ENCODE measurements at places on chromosomes 16 and 17.

DNA sequence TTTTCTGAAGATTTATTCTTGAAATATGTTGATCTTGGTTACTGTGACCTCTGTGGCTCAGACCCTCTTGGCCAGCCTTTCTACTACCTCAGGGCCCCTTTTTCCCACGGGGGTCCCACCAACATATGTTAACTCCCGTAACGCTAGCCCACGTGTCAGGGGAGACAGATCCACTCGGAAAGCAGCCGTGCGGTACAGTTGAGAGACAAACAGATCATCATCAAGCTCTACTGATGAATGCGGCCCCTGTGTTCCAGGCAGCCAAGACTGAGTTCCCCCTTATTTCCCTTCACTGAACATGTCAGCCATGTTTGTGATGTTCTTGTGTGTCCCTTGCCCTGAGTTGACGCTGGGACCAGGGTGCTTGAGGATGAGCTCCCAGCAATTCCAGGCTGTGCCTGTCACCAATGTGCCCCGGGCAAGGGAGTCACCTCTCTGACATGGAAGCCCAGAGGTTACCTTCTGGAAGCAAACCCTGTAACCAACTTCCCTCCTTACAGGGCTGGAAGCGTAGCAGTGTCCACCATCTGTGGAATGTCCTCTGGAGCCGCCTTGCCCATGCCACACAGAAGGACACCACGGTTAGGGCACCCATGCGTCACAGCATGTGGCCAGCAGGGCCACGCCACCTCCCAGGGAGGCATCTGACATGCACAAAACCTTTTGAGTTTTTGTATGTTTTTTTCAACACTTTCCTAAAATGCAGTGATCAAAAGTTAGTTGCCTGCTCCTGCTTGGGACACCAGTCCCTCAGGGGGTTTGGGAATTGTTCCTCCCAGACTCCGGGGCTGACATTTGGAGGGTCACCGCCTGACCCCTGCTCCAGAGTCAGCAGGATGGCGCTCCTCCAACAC lies 193.7 kb upstream of the CHMP6 start:
- no peak for DNase-seq

DNA sequence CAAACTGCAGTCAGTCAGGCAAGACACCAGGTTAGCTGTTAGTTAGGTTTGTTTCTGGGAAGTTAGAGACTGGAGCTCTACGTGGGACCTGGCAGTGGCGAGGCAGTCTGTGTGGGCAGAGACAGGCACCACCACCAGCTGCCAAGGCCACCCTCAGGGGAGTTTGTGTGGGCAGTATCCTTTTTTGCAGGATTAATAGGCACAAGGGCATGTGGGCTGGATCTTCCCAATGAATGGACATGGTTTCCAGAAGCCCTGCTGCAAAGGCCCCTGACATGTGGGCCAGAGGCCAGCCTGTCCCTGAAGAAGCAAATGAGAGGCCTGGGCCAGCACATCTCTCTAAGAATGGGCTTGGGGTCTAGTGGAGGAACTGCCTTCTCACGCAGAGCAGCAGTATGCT lies 19.2 kb upstream of the SREBF1 start:
- no peak for DNase-seq

GRCh38 chr17:6800422-6801027 lies 24.5 kb downstream of the FBXO39 start:
- no peak for DNase-seq

DNA sequence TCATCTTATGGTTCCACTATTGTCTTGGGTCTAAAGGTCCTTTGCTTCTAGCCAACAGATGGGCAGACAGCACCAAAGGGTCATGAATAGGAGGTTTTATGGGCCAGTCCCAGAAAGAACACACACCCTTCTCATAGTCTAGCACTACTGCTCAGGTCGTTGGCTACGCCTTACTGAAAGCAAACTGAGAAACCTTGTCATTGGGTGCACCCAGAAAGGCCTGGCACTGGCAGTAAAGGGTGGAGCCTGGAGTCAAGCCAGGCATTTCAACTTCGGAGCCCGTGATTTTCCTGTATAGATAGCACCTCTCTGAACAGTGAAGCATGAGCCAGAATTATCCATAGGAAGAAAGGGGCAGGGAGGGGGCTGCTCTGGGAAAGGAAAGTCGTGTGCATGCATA lies 74.9 kb downstream of the VAT1L start:
- DNase-seq = peak; percentile 4

GRCh38 chr17:69524854-69525253 lies 110.4 kb downstream of the MAP2K6 start:
- no peak for DNase-seq

GRCh38 chr17:15480204-15480603 lies 12.8 kb upstream of the CDRT4 start:
- no peak for DNase-seq

GRCh38 chr16:56277075-56277474 lies 85.8 kb downstream of the GNAO1 start:
- DNase-seq = no peak

- DNase-seq = no peak
These were observed 10.0 kb upstream of the CLUH start for GRCh38 chr17:2721603-2722002.

- DNase-seq = peak; percentile 16
These were observed 6.6 kb upstream of the JUP start for GRCh38 chr17:41792845-41793783.

GRCh38 chr17:54992797-54993639 lies 24.5 kb downstream of the STXBP4 start:
- DNase-seq = peak; percentile 35

DNA sequence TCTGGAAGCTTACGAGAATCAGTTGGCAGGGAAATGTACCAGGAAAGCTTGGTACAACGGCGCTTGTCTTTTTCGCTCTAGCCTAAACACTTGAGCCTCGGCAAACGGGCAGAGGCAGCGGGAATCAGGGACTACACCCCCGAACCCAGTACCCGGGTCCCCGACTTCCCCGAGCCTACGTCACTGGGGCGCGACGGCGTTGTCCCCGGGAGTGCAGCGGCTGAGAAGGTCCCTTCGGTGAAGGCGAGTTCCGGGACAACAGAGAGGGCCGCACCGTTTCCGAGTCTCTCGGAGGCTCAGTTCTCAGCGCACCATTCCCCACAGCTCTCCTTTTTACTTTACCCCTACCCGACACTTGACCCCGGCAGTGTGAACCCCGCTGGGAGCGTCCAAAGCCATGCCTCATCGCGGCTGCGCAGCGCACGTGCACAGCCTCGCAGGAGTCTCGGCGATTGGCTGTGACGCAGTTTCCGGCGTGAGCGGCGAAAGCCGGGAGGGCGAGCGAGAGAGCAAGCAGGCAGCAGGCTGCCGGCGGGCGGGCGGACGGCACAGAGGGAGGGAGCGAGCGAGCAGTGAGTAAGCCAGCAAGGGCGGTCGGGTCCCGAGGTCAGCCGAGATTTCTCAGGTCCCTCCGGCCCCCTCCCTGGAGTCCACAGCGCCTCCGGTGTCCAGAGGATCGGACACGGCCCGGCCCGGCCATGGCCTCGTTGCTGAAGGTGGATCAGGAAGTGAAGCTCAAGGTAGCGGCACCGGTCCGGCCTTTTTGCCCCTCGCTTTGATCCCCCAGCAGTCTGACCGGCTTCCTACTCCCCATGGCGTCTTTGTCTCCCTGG lies at the start of gene PSME3:
Gene PSME3 (plus strand): TSS at position 464 of the 833 bp plus-strand sequence. CDS start 235 bp downstream, at position 699.
- peak; percentile 71 for DNase-seq

- peak; percentile 19 for DNase-seq
These were observed 142.1 kb downstream of the SEC14L1 start for GRCh38 chr17:77282524-77283515.

DNA sequence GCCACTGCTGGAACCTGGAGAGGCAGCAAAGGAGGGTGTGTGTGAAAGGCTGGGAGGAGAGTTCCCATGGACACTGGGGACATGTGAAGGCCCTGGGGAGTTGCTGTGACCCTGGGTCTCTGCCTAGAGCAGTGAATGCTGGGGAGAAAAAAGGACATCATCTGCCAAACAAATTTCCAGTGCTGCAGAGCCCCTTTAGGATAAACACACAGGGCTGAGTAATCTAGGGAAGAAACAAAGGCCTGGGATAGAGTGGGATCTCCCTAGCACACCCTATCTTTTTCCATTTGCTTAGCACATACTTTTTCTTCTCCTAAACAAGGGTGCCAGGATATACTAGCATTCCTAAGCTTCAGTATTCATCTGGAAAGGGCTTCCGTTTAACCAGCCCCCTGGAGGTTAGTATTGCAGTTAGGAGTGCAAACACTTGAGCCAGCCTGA lies 3.3 kb upstream of the HIGD1B start:
- no peak for DNase-seq

DNA sequence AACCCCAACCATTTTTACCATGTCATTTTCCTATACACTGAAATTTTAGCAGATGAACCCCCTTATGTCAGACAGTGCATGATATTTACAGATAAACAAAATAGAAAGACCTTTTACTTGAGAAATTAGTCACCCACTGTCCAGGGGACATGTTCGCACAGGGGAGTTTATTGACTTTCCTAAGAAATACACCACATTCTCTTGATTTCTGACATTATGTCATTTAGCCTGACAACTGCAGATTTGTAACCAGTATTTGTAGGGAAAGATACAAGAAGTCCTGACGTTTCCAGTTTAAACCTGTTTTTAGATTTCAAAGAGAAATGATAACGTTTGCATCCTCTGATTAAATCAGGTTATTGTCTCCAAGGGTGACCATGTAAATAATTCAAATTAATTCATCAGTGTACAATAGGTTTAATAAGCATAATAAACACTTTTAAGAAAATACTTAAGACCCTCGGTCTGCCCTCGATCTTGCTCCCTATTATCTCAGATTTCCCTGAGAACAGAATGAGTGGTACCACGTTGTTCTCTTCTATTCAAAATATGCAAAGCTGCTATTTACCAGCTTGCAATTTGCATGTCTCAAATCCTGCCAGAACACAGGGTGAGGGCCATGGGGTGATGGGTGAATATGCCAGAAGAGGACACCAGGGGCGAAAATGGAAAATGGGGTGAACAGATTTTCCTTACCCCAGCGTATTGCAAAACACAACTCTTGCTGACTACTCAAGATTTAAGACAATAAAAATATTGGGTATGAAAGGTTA lies 2.1 kb upstream of the LYRM9 start:
- DNase-seq = no peak

DNA sequence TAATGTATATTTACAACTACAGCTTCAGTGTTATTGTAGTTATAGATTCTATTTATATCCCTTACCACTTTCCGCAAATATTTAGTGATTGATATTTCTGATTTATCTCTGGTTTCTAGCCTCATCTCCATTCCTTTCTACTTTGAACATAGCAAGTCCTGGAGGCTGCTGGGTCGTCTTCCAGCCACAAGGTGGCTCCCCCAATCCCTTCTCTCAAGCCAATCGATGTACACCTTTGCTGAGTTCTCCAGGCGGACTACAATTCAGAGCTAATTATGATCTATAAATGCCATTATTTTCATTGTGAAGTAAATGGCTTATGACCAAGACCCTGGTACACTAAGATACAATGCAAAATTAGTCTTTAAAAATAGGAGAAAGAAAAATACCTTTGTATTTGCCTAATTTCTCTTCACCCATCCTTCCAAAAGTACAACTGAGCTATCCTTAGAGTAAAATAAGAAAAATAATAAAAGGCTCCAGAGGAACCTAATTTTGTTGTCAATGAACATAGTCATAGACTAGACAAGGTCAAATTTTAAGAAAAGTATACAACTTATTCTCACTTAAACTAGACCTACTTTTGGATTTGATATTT lies 122.1 kb downstream of the SKAP1 start:
- no peak for DNase-seq

GRCh38 chr16:4702466-4702808 lies 9.1 kb downstream of the NUDT16L1 start:
- no peak for DNase-seq

DNA sequence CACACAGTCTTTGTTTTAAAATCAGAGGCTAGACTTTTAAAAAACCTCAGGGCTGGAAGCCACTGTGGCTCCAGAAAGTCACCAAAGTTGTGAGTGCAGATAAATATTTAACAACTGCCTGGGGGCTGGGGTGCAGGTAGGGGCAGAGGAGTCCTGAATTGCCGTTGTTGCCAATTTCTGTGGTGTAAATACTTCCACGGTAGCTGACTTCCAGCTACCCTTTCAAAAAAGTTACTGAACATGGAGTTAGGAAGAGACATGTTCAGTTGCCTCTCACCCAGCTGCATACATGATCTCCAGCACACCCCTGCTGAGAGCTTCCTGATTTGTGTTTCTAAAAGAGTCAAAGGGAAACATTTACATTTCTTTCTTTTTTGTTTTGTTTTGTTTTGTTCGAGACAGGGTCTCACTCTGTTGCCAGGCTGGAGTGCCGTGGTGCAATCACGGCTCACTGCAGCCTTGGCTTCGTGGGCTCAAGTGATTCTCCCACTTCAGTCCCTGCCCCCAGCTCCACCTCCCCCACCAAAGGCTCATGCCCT lies 58.7 kb downstream of the PLXDC1 start:
- no peak for DNase-seq

- DNase-seq = no peak
These were observed 115.3 kb downstream of the SLC39A11 start for GRCh38 chr17:72976971-72977770.

- no peak for DNase-seq
These were observed 3.1 kb upstream of the MIF4GD start for GRCh38 chr17:75273977-75274708.

- no peak for DNase-seq
These were observed 135.8 kb downstream of the CEP112 start for GRCh38 chr17:66056148-66056547.

DNA sequence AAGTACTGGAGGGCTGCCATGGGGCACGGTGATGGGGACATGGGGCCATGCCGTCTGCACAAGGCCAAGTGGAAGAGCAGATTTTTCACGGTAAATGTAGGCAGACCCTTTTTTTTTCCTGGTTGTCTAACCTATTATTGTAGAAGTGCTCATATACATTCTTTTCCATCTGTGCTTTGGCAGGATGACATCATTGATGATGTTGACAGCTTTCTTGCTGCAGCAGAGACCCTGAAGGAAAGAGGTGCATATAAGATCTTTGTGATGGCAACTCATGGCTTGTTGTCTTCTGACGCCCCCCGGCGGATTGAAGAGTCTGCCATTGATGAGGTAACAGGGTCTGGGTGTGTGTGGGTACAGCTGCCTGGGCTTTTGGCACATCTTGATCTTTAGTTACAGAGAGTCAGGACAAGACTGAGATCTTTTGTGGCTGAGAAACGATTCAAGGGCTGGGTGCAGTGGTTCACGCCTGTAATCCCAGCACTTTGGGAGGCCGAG lies 23.3 kb upstream of the SLC5A10 start:
- DNase-seq = no peak

DNA sequence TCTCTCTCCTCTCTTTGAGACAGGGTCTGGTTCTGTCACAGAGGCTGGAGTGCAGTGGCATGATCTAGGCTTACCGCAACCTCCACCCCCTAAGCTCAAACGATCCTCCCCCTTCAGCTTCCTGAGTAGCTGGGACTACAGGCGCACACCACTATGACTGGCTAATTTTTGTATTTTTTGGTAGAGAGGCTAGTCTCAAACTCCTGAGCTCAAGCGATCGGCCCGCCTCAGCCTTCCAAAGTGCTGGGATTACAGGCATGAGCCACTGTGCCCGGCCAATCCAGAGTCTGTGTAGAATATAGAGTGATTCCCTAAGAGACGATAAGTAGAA lies 65.8 kb upstream of the RPH3AL start:
- DNase-seq = no peak

- DNase-seq = no peak
These were observed 47.6 kb downstream of the NLRC5 start for GRCh38 chr16:57036945-57037344.

GRCh38 chr16:12426122-12426521 lies 377.6 kb downstream of the CPPED1 start:
- no peak for DNase-seq

Measured in DMS153 (cell line).